ENCODE measurements at places on chromosomes 6 and 20. TPM values are rescaled to one million over a fixed set of nuclear protein-coding genes. Genes with fewer than 3 reads are reported as not detected.

The C6orf15 gene
- not detected for polyA plus RNA-seq

- no peaks in the 10 kb centered on the region for H3K27me3 ChIP-seq
- no peaks in the 10 kb centered on the region for H3K36me3 ChIP-seq
- peaks cover 3% of the 10 kb centered on the region for H3K4me1 ChIP-seq
- no peak overlapping the region for H3K4me3 ChIP-seq
Observed at GRCh38 chr6:142804490-142804889, 140.5 kb downstream of the HIVEP2 start.

DNA sequence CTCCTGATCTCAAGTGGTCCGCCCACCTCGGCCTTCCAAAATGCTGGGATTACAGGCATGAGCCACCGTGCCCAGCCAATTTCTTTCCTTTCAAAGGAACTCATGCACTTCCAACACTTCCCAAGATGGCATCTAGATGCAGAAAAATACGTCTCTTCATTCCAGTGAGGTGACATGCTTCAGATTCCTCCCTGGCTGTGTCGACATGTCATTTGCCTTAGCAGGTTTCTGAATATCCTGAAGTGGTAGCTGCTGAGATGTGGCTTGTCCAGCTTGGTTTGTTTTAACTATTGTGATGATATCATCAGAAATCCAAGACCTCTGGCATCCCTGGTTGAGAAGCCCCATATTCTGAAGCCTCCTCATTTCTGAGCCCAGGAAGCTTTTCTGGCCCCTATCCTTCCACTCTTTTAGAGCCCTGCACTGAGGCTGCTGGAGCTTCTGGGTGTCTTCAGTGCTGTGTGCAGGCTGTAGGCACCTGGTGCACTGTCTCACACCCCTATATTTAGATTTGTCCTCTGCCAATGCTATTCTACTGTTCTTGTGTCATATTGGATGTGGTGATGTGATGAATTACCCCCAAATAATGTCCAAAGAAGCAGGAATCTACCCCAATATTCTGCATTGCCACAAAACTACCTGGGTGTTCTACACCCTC lies 73.3 kb upstream of the E2F3 start:
- no peak overlapping the region for H3K27ac ChIP-seq
- peak; percentile 2 for DNase-seq
- H3K36me3 ChIP-seq, result no peaks in the 10 kb centered on the region

GRCh38 chr6:14035071-14035847 lies 82.3 kb upstream of the CD83 start:
- no peak overlapping the region for H3K4me3 ChIP-seq
- peak overlapping the region; percentile 91 for H3K27ac ChIP-seq
- H3K4me1 ChIP-seq, result peaks cover 18% of the 10 kb centered on the region
- no peaks in the 10 kb centered on the region for H3K36me3 ChIP-seq

The GJA1 gene
- polyA plus RNA-seq, result 131 TPM

DNA sequence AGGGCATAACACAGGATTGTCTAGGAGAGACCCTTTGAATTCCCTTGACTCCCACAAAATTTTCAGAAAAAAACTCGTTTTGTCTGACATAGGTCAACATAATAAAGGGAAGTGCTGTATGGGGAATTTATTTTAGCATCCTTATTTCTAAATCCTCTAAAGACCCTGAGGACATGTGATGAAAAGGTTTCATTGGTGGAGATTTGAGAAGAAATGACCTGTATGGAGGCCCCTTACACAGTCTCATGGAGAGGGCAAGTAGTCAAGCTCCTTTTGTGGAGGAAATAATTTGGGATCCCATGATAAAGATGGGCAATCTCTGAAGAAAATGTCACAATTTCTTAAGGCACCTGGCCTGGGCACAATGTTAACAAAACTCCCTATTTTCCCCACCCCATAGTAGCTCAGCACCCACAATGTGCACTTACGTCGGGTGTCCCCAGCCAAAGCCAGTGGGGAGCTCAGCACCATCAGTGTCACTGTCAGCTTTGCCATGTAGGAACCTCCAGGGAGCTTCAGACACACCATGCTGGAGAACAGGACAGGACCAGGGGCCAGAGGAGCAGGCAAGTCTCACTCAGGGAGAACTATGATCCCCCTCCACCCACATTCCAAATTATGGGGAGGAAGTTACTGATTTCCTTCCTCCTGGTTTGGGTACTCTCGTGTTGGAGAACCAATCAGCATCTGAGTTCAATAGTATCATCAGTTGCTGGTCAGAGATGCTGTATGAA lies at the start of gene HLA-DRB5:
Gene HLA-DRB5 (minus strand): TSS at position 591 of the 734 bp plus-strand sequence. CDS start 63 bp downstream, at position 528.
- H3K4me1 ChIP-seq, result no peaks in the 10 kb centered on the region
- DNase-seq, result no peak
- no peak within 1 kb of the TSS for H3K4me3 ChIP-seq
- no peaks in the 10 kb centered on the region for H3K27me3 ChIP-seq
- H3K27ac ChIP-seq, result no peak within 1 kb of the TSS

The CALHM6 gene
- polyA plus RNA-seq, result 1.5 TPM

- no peak for DNase-seq
- no peaks in the 10 kb centered on the region for H3K36me3 ChIP-seq
- H3K27ac ChIP-seq, result no peak overlapping the region
- H3K4me3 ChIP-seq, result no peak overlapping the region
Observed at GRCh38 chr20:4978050-4978918, 23.0 kb downstream of the SLC23A2 start.

DNA sequence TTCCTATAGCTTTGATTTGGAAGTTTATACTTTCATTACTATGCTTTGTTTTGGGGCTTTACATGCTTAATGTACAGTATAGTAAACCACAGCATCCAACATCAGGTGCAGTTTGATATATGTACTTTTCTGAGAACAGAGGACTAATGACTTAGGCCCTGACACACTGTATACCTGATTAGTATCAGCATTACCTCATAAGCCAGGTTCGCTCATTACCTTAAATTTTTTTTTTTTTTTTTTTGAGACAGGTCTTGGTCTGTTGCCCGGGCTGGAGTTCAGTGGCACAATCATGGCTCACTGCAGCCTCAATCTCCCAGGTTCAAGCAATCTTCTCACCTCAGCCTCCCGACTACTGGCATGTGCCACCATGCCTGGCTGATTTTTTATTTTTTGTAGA lies 28.4 kb downstream of the CD109 start:
- H3K4me1 ChIP-seq, result peaks cover 5% of the 10 kb centered on the region
- H3K36me3 ChIP-seq, result no peaks in the 10 kb centered on the region
- H3K4me3 ChIP-seq, result no peak overlapping the region
- no peak for DNase-seq
- no peak overlapping the region for H3K27ac ChIP-seq
- no peaks in the 10 kb centered on the region for H3K27me3 ChIP-seq

The TMC2 gene
- polyA plus RNA-seq, result not detected

DNA sequence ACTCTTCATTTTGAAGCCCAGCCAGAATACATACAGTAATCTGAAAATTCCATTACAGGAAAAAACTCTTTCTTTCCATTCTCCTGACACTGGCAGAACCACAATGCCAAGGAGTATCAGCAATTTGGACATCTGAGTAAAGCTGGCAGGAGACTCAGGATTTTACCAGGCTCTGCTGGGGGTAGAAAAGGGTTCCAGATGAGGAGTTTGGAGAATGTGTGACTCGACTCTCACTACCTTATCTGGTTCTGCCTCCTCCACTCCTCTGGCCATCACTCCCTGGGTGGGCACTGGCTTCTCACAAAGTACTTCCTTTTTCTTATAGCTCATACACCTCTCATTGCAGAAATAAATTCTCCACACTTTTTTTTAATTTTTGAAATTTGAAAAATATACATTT lies 10.6 kb upstream of the WFDC8 start:
- no peaks in the 10 kb centered on the region for H3K27me3 ChIP-seq
- no peaks in the 10 kb centered on the region for H3K4me1 ChIP-seq
- no peak for DNase-seq

The CLVS2 gene
- polyA plus RNA-seq, result 0.02 TPM

- H3K4me1 ChIP-seq, result no peaks in the 10 kb centered on the region
- H3K4me3 ChIP-seq, result no peak overlapping the region
- H3K27ac ChIP-seq, result no peak overlapping the region
- no peak for DNase-seq
- H3K27me3 ChIP-seq, result no peaks in the 10 kb centered on the region
Observed at GRCh38 chr6:12909833-12910232, 193.3 kb downstream of the PHACTR1 start.

- H3K27ac ChIP-seq, result no peak overlapping the region
- H3K27me3 ChIP-seq, result no peaks in the 10 kb centered on the region
- DNase-seq, result no peak
- H3K36me3 ChIP-seq, result no peaks in the 10 kb centered on the region
Observed at GRCh38 chr6:167504385-167504961, 179.6 kb downstream of the TTLL2 start.

The COX4I2 gene
- polyA plus RNA-seq, result not detected

DNA sequence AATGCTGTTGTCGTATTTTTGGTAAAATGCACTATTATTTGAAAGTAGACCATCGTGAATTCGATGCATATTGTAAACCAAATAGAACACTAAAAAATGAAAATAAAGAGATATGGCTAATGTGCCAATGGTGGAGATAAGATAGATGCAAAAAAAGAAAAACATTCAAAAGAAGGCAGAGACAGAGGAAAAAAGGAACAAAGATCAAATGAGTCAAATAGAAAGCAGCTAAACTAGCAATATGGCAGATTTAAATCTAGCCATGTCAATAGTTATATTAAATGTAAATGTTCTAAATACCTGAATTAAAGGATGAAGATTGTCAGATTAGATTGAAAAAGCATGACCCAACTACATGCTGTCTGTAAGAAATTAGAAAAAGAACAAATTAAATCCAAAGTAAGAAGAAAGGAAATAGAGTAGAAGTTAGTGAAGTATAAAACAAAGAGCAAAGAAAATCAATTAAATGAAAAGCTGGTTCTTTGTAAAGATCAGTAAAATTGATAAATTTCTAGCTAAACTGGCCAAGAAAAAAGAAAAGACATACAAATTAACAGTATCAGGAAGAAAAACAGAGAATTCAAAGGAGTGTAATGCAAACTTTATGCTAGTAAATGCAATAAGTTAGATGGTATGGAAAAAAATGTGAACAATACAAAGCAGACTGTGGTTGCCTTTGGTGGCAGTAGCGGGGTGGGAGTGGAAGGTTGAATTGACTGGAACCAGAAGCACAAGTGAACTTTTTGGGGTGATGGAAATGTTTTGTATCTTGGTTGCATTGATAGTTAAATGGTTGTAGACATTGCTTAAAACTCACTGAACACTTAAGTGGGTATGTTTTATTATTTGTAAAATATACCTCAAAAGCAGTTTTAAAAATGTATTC lies 44.8 kb downstream of the PTPN1 start:
- no peak overlapping the region for H3K27ac ChIP-seq
- H3K4me3 ChIP-seq, result no peak overlapping the region
- peaks cover 20% of the 10 kb centered on the region for H3K4me1 ChIP-seq

DNA sequence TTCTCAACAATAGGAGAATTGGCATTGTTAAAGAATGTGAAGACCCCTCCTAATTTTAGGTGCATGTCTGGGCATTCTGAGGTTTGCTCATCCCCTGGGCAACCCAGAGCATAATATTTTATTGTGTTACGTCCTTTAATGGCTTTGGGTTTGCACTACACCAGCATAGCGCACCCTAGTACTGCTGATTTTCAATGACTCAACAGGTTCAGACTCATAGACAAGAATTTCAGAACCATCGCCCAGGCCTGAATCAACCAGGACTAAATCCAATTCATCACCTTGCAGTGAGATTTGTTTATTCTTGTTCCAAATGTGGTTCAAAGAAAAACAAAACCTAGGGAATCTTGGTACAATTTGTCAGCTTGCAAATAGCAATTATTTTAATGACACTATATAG lies 137.8 kb upstream of the PHACTR1 start:
- H3K4me1 ChIP-seq, result peaks cover 4% of the 10 kb centered on the region
- H3K36me3 ChIP-seq, result no peaks in the 10 kb centered on the region
- peak; percentile 74 for DNase-seq
- no peak overlapping the region for H3K27ac ChIP-seq
- H3K27me3 ChIP-seq, result no peaks in the 10 kb centered on the region

The ZNF165 gene
- 0.09 TPM for polyA plus RNA-seq

The FAM162B gene
- polyA plus RNA-seq, result 4.0 TPM

GRCh38 chr6:12335717-12336116 lies 45.6 kb downstream of the EDN1 start:
- no peak overlapping the region for H3K4me3 ChIP-seq
- no peak overlapping the region for H3K27ac ChIP-seq

The RAB44 gene
- 0.03 TPM for polyA plus RNA-seq

DNA sequence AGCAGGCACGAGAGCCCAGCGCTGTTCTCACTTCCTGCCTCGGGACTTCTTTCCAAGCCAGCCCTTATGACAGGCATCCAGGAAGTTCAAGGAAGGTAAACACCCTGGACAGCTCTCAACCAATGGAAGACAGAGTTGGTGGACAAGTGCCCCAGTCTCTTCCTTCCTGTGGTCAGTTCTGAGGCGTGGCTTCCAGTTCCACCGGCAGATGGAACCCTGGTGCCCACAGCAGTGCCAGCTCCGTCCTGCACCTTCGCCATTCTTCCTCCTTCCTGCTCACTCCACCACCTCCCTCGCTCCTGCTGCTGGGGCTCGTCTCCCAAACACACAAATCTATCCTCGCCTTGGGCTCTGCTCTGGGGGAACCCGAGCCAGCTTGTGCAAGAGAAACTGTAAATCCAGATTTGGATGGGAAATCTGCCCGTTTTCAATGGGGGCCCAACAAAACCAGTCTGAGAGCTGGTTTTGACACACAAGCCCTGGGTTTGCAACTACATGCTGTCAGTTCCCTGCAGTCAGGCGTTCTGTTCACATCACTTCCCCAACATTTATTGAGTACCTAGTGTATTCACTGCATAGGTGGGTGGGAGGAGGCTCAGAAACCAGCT lies 162.7 kb downstream of the GRM4 start:
- no peaks in the 10 kb centered on the region for H3K36me3 ChIP-seq
- H3K27ac ChIP-seq, result no peak overlapping the region
- peak; percentile 1 for DNase-seq
- H3K4me1 ChIP-seq, result no peaks in the 10 kb centered on the region
- no peak overlapping the region for H3K4me3 ChIP-seq

GRCh38 chr6:5071216-5071615 lies 13.9 kb upstream of the PPP1R3G start:
- H3K27ac ChIP-seq, result no peak overlapping the region
- DNase-seq, result no peak
- no peaks in the 10 kb centered on the region for H3K4me1 ChIP-seq
- no peak overlapping the region for H3K4me3 ChIP-seq

The PLTP gene
- 53.5 TPM for polyA plus RNA-seq

The FAM184A gene
- 0.03 TPM for polyA plus RNA-seq

DNA sequence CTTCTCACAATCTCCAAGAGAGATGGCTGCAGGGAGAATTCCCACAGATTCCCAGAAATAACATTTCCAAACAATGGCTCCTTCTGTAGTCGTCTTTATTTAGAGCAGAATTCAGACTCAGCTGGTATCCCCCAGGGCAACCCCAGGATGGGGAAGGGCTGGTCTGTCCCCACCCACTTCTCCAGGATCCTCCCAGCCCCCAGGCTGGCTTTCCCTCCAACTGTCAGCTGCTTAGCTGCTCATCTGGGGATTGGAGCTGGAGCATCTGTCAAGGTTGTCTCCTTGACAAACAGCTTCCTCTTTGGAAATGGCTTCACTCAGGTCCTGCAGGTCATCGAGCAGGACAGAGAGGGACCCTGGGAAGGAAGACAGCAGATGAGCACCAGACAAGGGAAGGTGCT lies 3.5 kb upstream of the PSORS1C2 start:
- no peak overlapping the region for H3K27ac ChIP-seq
- DNase-seq, result no peak
- peaks cover 13% of the 10 kb centered on the region for H3K4me1 ChIP-seq
- no peaks in the 10 kb centered on the region for H3K27me3 ChIP-seq
- peaks cover 18% of the 10 kb centered on the region for H3K36me3 ChIP-seq

The BMP5 gene
- 0.02 TPM for polyA plus RNA-seq
